ENCODE measurements at places on chromosomes 13 and 19.
A peak's percentile ranks its signal among the peaks of the same experiment; 100 is the strongest.

DNA sequence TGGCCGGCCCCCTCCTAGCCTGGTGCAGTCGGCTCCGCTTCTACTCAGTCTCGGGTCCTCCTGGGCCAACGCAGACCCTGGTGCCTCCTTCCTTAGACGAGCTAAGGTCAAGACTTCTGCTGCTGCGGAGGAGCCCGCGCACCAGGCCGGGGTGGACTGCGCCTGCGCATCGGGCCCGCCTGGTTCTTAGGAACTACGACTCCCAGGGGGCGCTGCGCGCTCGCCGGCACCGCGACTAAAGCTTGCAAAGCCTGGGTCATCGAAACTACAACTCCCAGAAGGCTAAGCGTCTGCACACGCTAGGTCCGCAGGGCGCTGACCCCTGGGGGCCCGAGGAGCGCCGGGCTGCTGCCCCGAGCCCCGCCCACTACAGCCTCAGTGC lies at the start of gene ZNF835:
Gene ZNF835, minus strand, starts transcription at position 145 of the 382 bp plus-strand sequence. CDS start 6,559 bp downstream, outside the sequence.
- peak; percentile 96 for DNase-seq

GRCh38 chr19:18878858-18879578 lies 16.9 kb downstream of the CERS1 start:
- no peak for DNase-seq

DNA sequence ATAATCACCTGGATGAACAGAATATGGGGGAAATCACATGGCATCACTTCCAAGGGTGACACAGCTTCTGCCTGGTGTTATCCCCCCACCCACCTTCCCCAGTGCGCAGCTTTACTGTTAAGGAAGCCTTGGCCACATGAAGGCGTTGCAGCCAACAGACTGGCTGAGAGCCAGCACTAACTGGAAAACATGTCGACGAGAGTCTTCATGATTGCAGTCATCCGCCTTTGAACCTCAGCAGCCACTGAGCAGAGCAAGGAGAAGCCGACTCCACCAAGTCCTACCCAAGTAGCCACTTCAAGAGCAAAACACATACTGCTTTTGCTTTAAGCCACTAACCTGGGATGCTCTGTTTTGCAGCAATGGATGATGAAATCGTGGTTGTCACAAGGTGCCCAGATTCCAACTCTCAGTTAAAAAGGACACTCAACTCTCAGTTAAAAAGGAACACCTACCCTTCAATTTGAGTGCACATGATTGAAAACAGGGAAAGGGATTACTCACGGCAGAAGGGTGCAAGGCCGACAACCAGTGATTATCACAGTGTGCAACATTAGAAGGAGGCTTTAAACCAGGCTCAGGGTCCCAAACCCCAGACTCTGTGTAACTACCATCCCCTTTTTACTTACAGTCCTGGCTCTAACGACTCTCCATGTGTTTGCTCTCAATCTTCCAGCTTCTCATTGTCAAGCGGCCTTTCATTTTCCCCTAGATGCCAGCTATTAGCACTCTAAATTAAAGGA lies 149.1 kb downstream of the KLF12 start:
- no peak for DNase-seq

DNA sequence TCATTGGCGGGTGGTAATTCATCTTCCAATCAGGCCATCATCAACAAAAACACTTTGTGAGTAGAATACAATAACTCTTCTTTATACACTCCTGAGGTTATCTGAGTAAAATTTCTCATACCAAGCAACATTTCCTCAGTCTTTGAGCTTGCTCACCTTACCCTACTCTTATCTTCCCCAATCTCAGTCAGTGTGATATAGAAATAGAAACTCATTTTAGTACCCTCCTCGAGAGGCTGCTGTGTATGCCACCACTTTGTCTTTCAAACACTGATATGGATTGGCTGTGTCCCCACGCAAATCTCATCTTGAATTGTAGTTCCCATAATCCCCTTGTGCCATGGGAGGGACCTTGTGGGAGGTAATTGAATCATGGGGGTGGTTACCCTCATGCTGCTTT lies 209.7 kb downstream of the RBM26 start:
- no peak for DNase-seq

DNA sequence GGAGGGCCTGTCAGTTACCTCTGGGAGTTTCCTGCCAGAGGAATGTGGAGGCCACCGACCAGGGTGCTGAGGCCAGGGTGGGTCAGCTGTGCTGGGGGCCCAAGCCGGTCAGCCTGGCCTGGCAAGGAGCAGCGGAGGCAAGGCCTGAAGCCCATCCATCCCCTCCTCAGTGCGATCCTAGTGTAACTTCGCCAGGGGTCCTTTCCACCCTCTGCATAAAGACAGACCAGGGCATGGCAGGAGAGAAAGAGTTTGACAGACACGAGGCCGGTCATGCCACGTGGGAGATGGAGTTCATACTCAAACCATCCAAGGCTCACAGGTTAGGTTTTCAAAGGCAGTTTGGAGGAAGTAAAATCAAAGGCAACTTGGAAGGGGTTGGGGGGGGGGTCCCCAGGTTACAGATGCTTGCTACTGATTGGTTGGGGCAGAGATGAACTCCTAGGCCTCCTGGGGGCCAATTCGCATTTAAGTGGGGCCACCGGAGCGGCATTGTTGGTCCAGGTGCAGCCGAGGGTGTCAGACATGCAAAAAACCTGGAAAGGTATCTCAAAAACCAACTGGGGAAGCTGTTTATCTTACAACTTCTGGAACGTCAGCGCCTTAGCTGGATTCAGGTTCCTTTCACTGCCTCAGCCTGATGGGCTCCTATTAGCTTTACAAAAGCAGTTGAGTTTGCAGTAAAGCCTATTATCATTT lies 36.8 kb upstream of the DPRX start:
- no peak for DNase-seq

DNA sequence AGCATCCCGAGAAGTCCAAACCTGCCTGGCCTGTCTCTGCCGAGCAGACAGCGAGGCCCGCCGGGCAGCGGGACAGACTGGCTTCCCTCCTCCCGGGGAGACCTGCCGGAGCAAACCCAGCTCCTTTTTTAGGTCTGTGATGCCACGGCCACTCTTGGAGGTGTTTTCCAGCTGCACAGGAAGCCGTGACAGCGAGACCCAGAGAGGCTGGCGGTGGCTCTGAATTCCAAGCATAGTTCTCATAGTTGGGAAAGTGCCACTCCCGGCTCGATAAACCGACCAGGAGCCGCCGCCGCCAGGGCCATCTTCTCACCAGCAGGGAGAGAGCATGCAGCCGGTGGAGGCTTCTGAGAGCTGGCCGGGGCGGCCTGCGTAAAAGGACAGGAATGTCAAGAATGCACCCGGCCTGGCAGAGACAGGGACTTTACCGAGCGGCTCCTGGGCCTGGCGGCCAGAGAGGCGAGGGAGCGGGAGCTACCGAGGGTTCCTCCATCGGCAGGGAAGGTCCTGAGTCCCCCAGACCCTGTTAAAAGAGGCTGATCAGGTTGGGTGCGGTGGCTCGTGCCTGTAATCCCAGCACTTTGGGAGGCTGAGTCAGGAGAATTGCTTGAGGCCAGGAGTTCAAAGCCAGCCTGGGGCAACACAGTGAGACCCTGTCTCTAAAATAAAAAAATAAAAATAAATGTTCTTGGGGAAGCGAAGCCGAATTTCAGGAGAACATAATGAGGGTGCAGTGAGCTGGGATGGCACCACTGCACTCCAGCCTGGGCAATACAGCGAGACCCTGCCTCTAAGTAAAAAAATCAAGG lies 64.9 kb downstream of the GADD45B start:
- DNase-seq: peak; percentile 84

Measured in lower leg skin (tissue), 4 donors.